ENCODE measurements at places on chromosomes 6 and 20.

DNA sequence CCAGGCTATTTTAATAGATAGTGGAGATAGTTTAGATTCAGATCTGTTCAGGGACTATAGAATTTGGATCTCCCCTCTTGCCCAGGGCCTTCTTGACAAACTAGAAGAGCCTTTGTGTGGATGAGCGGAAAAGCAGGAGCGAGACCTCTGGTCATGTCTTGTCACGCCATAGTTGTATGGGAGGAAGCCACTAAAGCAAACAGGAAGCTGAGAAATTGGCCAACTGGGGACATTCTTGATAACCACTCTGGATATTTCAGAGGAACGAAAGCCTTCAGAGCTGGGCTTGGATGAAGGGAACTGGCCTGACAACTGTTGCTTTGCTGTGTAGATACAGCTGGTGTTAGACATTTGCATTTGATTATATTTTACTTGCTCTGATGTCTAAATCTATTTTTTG is 54.1 kb upstream of the EXOC2 start:
- no peak for DNase-seq

DNA sequence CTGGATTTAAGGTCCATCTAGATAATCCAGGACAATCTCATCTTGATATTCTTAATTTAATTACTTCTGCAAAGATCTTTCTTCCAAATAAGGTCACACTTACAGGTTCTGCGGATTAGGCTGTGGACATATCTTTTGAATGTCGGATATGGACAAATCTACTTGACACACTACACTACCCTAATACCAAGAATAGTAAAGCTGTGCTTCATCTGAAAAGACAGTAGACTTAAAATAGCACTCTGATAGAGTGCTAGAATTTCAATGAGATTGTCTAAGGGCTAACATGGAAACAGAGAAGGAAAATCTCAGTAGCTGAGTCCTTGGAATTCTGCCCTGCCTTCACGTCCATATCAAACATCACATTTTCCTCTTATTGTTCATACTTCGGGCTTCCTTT is 1238.0 kb downstream of the EPHA7 start:
- no peak for DNase-seq

DNA sequence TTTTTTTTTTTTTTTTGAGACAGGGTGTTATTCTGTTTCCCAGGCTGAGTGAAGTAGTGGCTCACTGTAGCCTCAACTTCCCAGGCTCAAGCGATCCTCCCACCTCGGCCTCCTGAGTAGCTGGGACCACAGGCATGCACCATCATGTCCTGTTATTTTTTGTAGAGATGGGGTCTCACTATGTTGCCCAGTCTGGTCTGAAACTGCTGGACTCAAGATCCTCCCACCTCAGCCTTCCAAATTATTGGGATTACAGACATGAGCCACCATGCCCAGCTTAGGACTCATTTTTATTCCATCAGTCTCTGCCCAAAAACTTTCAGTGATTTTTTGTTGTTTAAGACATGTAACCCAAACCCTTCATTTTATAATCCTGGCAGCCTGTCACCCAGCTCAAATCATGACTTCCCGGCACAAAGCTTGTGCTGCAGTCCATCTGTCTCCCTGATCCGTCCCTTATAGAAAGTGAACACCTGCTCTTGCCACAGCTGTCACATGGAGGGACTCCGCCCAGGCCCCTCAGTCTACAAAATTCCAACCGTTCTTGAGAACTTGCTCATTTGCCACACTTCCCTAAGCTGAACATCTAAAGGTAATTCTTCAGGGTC is 183.9 kb upstream of the JARID2 start:
- no peak for DNase-seq

GRCh38 chr6:26019261-26019830 is 56.7 kb downstream of the TRIM38 start:
- DNase-seq, result no peak

GRCh38 chr6:20370393-20370792 is 31.3 kb upstream of the E2F3 start:
- DNase-seq, result no peak

GRCh38 chr6:113185299-113185698 is 671.8 kb upstream of the MARCKS start:
- no peak for DNase-seq

- DNase-seq, result no peak
Observed at GRCh38 chr20:6646021-6646636, 121.4 kb upstream of the BMP2 start.

- DNase-seq, result no peak
Observed at GRCh38 chr20:10447028-10447427, 11.9 kb downstream of the SLX4IP start.

DNA sequence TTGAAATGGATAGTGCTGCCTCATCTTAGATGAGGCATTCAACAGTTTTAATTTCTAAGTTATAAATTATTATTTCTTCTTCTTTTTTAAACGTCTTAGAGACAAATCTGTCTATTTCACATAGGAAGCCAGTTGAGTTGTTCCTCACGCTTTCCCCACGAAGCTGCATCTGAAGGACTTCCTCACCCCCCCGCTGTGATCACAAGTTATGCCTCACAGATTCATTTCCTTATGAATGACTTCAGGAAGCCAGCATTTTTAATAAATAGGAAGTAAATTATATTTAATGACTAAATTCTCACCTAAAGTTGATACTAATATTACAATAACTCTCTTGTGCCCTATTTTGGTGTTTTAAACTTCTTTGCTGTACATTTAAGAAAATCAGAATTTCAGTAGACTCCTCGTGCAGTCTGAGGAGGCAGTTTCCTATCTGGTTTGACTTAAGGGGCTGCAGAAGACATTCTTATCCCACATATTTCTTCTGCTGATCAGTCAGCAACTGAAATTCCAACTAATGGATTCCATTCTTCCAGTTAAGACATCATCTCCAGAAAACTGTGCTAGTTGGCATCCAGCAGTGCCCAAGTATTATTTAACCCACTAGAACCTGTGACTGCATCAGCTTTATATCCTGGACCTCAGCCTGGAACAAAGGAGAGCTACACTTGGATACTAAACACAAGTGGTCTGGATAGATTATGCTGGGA is 182.7 kb upstream of the CCN2 start:
- no peak for DNase-seq

GRCh38 chr20:42974347-42974746 is 215.4 kb downstream of the PTPRT start:
- no peak for DNase-seq

DNA sequence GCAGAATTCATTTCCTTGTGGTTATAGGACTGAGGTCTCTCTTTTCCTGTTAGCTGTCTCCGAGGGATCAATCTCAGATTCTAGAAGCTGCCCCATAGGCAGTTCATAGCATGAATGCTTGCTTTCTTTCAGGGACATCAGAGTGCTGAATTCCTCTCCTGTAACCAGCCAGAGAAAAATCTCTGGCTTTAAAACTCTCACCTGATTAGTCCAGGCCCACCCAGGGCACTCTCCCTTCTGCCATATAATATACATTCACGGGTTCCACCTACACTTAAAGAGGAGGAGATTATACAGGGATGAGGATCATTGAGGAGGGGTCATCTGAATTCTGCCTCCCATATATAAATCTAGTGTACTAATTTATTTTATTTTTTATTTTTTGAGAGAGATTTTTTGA is 2.1 kb upstream of the KCNS1 start:
- no peak for DNase-seq

DNA sequence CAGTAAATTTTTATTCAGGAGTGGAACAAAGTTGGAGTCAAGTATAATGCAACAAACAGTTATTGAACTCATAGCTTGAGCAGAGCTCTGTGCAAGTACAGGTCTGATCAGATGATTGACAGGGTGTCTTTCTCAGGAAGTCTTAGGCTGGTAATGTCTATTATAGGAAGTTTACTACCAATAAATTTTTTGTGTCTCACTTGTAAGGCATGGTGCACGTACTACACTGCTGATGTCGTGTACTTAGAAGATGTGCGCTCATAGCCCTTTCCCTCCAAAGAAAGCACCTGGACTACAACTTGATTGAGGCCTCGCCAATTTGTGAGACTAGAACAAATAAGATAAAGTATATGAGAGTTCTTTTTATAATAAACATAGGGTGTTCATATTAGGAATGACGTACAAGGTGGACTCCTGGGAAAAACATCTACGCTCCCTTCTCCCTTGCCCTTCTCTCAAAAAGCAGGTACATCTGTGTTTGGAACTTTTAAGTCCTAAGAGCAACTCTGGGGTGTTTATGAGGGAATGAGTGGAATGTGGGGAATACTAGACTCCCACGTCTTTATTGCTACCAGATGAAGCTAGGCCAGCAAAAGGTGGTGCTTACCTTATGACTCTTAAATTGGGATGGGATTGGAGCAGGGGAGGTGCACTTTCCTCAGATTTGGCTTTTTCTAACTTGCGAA is 1.5 kb downstream of the NDUFAF5 start:
- no peak for DNase-seq

GRCh38 chr6:15659181-15659580 is 3.6 kb downstream of the DTNBP1 start:
- no peak for DNase-seq

- DNase-seq, result no peak
Observed at GRCh38 chr6:1802491-1803395, 193.0 kb downstream of the FOXC1 start.

DNA sequence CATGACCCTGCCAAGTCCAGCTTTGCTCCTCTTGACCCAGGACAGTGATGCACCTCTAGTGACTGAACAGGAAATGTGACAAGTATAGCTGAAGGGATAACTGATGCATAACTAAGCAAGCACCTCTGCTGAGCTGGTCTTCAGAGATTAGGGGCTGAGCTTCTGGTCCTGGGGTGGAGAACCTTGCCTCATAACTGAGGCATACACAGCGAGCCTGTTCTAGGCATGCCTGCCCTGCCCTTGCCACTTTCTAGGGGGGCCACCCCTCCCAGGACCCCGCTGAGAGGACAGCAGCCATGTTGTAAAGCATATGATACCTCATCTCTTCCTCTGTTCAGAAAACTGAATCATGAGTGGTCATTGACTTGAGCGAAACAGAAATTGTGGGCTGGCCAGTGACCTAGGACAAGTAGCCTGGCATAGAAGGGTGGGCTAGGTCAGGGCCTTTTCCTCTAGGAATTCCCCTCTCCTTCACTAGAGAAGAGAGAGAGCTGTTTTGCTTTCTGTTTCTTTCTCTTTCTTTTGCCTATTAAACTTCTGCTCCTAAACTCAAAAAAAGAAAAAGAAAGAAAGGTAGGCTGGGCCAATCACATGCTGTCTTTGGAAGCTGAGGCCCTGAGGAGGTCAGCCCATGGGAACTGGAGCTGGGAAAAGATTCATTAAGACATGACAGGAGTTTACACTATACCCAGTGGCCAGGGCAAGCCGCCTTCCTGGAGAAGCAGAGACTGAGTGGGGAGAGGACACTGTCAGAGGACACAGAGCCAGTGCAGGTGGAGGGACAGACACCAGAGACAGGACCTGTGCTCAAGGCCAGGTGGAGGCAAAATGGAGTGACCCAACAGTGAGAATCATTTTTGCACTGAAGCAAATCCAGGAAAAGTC is 23.1 kb downstream of the ALDH5A1 start:
- no peak for DNase-seq

GRCh38 chr20:1196634-1197033 is 6.6 kb upstream of the C20orf202 start:
- no peak for DNase-seq

DNA sequence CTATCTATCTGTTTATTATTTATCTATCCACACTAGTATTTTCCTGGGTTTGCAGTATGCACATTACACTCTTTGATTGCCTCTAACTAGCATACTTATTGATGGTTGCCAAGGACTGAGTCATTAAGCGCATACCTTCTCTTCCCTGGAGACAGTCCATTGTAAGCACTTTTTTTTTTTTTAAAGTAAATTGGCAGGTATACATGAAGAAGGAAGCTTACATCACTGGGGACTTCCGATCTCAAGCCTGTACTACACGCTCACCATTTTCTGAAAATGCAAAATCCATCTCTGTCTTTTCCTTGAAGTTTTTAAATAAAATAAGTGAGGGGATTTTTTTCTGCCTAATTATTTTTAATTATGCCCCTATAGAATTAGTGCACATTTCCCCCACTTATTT is 63.5 kb downstream of the HMGN3 start:
- DNase-seq, result no peak

GRCh38 chr6:39144481-39145173 is 29.6 kb upstream of the SAYSD1 start:
- DNase-seq, result no peak

DNA sequence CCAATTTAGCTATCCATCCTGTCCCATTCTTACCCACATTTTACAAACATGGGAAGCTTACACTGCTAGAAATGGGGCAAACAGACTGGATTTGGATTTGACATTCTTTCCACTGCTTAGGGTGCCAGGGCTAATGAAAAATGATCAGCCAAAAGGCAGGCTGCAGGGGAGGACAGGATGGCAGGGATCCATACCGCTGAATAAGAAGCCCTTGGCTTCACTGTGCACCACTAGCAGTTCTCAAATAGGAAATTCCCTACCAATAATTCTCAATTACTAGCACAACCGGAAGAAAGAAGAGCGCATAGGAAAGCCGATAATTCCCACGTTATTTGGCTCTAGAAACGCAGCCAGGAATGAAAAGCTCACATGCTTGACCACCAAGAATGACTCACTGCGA is 73.1 kb downstream of the NDUFAF5 start:
- DNase-seq, result no peak

DNA sequence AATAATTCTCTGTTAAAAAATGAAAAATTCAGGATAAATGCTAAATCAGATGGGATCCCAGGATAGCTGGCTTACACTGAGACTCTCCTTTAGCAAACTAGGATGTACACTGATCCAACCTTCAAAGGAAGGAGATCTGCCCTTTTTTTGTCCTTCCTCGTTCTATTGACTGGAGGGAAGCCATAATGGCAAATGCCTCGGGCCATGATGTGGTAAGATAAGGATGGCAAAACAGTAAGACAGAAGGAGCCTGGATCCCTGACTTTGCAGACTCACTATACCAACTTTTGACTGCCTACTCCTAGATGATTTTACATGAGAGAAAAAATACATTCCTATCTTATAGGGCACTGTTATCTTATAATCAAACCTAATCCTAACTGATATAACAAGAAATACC is 156.9 kb upstream of the BEND3 start:
- no peak for DNase-seq

- no peak for DNase-seq
Observed at GRCh38 chr6:109743739-109744138, 52.6 kb downstream of the FIG4 start.

DNA sequence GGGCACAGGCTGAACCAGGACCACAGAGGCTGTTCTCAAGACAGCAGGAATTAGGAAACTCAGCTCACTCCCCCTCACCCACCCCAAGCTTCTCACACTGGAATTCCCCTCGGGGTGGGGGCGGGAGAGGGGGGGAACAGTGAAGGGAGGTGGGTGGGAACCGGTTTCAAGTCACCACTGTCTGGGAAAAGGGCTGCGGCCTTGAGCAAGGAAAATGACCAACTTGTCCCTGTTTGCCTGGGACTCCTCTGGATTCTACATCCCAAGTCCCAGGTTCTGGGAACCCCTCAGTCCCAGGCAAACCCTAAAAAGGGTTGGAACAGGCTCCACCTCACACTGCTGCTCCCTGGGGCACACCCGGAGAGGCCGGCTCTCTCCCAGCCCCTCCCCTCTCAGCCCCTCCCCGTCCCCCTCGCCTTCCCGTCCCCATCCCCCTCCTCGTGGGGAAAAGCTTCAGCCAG is 230.7 kb downstream of the TFAP2C start:
- DNase-seq, result no peak
